ENCODE measurements at places on chromosomes 3 and 15.

DNA sequence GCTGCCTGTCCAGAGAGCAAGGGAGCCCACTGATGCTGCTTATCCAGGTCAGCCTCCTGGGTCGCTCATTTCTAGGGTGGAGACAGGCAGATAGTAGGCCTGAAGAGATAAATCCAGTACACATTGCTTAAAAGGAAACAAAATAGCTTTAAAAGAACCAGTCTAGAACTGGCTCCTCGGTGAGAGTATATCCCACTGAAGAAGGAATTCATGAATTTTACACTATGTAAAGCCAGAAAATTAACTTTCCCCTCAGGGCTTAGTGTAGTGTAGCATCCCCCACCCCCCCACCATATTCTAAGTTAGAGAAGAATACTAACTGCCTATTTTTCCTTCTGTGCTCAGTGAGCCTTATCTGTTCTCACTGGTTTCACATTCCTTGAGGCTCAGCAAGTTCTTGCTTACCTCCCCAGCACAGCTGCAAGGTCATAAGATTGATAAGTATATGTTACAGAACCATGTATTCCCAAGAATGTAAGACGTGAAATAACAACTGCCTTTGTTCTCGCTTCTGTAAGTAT lies 30.5 kb upstream of the NOX5 start:
- DNase-seq = no peak

GRCh38 chr15:98955961-98956723 lies 51.5 kb downstream of the PGPEP1L start:
- DNase-seq = no peak

DNA sequence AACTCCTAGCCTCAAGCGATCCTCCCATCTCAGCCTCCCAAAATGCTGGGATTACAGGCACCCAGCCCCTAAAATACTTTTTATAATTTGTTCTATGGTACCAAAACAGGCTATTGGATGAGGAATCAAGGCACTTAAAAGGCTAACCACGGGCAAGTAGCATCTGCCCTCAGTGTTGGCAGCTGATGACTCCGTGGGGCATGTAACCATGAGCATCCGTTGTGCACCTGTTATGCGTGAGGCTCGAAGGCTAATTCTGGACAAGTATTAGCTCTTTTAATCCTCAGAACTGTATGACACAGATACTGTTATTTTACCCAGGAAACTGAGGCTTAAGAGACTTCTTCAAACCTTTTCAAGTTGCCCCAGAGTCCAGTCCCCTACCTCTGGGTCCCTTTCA lies 10.2 kb downstream of the WDR73 start:
- DNase-seq = no peak

GRCh38 chr3:104388619-104389018 lies 978.1 kb upstream of the ALCAM start:
- DNase-seq = no peak

DNA sequence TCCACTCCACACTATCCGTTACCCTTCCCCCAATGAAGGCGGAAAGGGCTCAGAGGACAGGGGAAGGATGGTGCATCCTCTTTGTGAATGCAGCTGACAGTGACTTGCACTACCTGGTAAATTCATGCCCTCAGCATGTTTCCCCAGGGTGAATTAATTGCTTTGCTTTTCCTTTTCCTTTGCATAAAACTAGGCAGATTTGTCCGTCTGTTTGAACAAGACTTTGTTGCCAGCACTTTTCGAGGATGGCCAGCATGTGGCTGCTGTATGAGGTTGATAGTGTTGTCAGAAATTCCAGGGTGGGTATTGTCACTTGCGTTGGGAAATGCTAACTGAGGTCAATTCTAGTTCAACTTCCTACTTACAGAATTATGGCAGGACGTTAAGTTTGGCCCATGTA lies 79.0 kb upstream of the RARB start:
- DNase-seq = no peak

DNA sequence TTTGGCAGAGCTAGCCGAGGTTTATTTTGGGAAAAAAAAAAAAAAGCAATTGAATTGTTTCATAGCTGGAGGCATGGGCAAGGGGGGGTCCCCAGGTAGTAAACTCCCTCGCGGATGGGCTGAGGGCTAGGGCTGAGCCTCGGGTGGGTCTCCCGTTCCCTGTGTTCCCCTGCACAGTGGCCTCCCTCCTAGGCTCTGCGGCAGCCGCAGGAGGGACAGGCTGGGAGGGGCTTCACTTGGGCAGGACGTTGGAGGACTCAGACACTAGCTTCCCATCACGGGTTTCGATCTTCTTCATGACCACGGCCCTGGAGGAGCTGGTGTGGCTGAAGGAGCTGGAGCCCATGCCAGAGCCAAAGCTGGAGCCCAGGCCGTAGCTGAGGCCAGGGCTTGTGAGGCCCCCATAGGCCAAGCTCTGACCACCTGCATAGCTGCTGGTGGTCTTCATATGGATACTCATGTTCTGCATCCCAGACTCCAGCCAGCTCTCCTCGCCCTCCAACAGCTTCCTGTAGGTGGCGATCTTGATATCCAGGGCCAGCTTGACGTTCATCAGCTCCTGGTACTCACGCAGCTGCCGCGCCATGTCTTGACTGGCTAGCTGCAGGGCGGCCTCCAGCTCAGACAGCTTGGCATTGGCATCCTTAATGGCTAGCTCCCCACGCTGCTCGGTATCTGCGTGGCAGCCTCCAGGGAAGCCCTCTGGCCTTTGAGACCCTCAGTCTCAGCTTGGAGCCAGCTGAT lies 64.0 kb upstream of the CDAN1 start:
- DNase-seq = no peak

- no peak for DNase-seq
Measured at GRCh38 chr15:96171853-96172296, 158.6 kb upstream of the NR2F2 start.

- no peak for DNase-seq
Measured at GRCh38 chr3:161957467-161957866, 460.9 kb downstream of the OTOL1 start.

- no peak for DNase-seq
Measured at GRCh38 chr3:140427786-140428185, 250.1 kb upstream of the TRIM42 start.

- no peak for DNase-seq
Measured at GRCh38 chr15:67175643-67176071, 78.8 kb downstream of the AAGAB start.

DNA sequence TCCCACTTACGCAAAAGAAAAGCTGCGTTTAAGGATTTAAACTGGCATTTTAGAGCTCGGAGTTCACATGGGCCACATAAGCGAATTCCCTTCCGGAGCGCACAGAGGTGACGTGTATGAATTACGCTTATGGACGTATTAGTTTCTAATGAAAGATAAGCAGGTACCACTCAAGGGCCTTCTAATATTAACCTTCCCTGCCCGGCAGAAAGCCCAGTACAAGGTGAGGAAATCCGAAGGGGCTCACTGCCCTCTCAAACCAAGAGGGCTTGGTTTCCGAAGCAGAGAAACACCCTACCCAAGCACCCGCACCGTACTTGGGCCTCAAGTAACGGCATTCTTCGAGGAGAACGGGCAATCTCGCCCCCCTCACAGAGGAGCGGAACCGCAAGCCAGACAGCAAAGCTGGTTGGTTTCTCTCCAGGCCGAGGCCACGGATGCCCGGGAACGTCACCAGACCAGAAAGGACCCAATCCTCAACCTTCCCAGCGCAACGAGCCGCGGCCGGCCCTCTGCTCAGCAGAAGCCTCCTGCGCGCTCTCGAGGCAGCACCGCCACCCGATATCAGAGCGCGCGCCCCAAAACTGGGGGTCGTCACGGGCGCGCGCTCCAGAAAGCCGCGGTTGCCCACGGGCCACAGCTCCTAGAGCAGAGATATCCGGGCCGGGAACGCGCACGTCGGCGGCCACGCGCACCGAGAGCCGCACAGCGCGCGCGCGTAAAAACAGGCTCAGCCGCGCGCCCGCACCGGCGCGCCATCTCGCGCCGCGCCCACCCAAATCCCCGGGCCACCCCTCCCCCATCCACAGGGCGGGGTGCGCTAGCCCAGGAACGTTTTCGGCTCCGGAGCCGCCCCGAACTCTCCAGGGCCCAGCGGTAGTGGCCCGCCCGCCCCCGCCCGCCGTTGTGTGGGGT lies 676 bp downstream of the QRICH1 start:
- DNase-seq = peak; percentile 92

GRCh38 chr3:5226783-5227182 lies 39.3 kb downstream of the EDEM1 start:
- no peak for DNase-seq

DNA sequence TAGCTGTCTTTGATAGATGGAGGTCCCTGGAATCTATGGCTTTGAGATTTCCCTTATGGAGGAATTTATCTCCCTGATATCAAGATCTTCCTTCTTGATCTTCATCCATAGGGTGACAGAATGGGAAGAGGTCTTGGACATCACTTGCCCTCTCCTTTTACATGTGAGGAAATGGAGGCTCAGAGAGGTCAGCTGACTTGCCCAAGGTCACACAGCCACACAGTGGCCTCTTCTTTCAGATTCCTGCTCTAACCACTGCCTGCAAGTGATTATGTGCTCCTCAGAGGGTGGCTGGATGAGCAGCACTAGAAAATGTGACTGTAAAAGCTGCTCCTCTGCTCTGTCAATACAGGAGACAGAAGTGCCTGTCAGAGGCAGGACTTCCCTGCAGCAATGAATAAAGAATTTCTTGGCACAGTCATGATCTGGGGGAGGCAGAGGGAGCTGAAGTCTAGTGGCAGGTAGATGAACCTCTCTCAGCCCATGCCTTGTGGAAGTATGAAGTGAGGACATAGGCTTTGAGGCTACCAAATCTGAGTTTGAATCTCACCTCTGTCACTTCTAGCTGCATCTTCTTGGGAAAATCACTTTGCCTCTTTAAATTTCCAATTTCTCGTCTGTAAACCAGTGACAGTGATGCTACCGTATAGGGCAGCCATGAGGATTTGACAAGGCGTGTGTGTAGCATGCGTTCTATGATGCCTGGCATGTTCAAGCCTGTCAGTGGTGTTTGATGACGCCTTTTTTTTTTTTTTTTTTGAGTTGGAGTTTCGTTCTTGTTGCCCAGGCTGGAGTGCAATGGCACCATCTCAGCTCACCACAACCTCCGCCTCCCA lies 12.0 kb downstream of the SSUH2 start:
- no peak for DNase-seq

DNA sequence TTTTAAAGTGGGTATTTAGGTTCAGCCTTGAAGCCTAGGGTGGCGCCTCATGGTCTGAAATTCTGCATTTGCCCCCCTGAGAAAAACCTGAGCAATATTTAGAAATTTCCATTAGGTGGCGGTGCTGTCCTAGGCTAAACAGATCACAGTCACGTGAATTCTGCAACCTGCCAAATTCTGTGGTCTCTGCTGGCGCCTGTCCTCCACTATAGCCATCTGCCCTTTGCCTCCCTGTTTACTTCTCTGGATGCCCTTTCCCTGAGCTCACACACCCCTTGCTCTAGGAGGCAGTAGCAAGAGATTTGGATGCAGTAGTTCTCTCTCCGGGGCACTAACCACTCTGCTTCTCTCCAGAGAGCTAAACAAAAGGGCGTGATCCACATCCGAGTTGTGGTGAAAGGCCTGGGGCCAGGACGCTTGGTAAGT lies 9.1 kb downstream of the MRPS11 start:
- DNase-seq = no peak

GRCh38 chr3:141909408-141909807 lies 33.0 kb downstream of the ATP1B3 start:
- DNase-seq = no peak

DNA sequence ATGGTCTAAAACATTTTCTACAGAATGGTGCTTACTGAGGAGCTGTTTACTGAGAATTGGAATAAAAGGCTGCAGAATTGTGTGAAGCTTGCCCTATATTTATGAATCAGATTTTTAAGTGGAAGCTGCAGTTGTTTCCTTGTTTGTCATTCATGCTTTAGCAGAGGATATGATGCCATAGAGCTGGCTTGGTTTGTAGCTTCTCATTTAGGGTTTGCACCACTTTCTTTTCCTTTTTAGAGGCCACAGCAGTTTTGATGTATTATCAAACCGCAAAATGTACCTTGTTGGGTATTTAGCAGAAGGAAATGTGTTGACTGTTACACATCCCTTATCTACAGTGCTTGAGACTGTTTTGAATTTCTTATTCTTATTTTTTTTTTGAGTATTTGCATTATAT lies 66.2 kb downstream of the RASA2 start:
- no peak for DNase-seq

DNA sequence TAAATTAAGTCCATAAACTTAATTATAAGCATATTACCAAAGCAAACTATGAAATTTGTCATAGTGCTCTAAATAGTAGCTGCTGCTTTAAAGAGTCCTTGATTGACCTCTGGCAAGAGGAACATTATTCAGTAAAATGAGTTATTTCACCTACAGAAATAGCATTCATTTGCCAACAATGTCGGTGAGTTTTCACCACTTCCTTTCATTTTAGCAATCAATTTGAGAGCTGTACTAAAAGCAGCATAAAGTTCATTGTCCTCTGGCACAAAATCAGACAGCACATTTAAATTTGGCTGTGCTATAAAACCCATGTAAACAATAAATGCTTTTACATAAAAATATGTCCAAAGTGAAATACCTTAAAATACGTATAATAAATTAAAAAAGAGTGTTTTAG lies 1515.7 kb downstream of the SI start:
- DNase-seq = no peak

GRCh38 chr3:72494626-72495025 lies 353.6 kb downstream of the SHQ1 start:
- DNase-seq = no peak

GRCh38 chr3:179093807-179094206 lies 22.2 kb upstream of the ZMAT3 start:
- no peak for DNase-seq

GRCh38 chr15:83112233-83112955 lies 4.9 kb downstream of the TM6SF1 start:
- DNase-seq = no peak

DNA sequence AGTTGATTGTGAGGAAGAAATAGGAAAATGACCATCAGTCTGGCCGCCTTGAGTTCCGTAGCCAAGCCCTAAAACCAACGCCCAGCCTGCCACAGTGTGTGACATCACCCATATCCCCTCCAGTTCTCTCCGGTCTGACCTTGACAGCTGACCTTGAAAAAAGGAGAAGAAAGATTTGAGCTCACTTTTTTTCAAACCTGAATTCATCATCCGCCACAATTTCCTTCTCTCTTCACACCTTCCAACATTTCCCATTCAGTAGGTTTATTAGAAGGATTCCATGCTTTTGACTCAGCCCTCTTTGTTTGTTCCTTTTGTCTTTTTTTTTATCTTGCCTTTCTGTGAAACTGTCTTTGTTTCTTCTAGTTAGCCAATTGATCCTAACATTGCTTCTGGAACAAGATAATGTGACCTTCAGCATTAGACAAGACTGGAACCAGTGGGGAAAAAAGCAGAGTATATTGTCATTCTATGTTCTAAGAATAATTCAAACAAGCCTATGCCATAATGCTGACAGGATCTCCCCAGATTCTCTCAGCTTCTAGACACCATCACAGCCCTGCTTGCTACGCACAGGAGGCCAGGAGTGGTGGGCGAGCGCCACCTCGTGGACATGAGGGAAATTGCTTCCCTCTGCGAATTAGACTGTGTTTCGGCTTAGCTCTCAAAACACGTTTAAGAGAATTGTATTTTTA lies 283.1 kb downstream of the FGF12 start:
- peak; percentile 95 for DNase-seq

GRCh38 chr15:59794229-59794886 lies 105.2 kb upstream of the BNIP2 start:
- DNase-seq = no peak

Data from posterior cingulate gyrus (tissue), 11 donors.